ENCODE measurements at places on chromosomes 2 and 18. TPM values are rescaled to one million over a fixed set of nuclear protein-coding genes. Genes with fewer than 3 reads are reported as not detected.

DNA sequence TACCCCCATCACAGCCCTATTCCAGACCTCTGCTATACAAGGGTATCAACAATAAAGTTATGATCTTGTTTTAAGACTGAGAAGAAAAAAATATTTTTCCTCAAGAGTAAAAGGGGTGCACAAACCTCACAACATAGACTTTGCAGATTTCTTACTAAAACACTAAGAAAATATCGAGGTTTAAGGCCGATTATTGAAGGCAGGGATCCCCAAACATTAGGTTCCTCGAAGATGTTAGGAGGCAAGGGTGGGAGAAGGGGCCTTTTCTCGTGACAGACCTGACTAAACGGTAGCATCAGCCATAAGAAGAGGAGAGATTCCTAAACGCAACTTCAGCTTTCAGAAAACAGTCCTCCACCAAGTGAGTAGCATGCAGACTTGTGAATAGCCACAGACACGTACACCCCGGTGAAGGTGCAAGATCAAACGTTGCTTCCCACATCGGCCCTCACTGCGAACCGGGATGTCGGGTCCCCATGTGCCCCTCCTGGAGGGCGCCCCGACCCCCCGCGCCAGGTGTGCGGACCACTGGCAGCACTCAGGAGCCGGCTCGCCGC lies 678 bp downstream of the PIAS2 start:
- peak; percentile 63 for DNase-seq

GRCh38 chr2:77418537-77418936 lies 103.6 kb downstream of the LRRTM4 start:
- no peak for DNase-seq

The SCYGR4 gene
- not detected for total RNA-seq

GRCh38 chr2:134558208-134558830 lies 160.5 kb downstream of the TMEM163 start:
- no peak for DNase-seq

DNA sequence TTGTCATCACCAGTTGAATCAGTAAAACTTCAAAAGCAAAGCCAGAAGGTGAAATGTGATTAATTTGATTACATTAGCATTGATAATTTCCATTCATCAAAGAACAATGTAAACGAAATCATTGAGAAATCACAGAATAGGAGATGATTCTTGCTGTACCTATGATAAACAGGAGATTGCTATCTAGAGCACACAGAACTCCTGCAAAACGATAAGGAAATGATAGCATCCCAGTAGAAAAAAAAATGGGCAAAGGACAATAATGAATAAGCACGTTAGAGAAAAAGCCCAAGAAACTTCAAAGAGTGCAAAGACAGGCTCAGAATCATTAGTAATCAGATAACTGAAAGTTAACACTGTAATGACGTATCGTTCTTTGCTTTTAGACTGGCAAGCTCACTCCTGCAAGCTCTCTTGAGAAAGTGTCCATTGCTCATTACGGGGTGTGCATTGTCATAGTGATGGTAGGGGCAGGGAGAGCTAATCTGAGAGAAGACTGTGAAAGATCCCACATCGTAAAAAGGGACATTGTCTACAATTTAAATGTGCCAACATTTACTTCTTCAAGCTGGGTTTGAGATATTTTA lies 143.6 kb downstream of the SPP2 start:
- DNase-seq = no peak

GRCh38 chr2:1049691-1050090 lies 99.0 kb downstream of the SNTG2 start:
- DNase-seq = no peak
